ENCODE measurements at places on chromosomes 2 and 18.

GRCh38 chr18:8705961-8706790 is 820 bp downstream of the MTCL1 start:
- no peak for DNase-seq

GRCh38 chr2:64380853-64381527 is 73.0 kb upstream of the LGALSL start:
- DNase-seq, result no peak

DNA sequence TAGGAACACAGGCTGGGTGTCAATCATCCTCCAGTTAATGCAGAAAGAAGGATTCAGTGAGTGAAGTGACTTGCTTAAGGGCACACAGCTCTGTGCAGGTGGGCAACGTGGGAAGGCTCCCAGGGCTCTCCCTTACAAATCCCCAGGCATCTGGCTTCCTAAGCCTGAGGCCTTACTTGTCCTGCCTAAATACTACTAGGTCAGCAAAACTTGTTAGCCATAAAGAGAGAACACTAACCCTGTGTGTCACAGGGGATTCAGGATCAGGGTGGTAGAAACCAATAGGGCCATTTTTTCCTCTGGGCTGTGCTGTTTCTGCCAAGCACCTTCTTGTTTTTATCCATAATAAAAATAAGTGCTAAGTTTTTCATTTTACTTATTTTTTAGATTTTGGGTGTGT is 55.0 kb downstream of the GATA6 start:
- no peak for DNase-seq

- no peak for DNase-seq
Observed at GRCh38 chr2:231394211-231395141, 1.0 kb upstream of the B3GNT7 start.

Measured in inflammatory macrophage (primary cell).